ENCODE measurements at places on chromosomes 11 and 22. TPM values are rescaled to one million over a fixed set of nuclear protein-coding genes. Genes with fewer than 3 reads are reported as not detected.

GRCh38 chr11:105937738-105938137 is 84.3 kb downstream of the MSANTD4 start:
- DNase-seq = no peak

GRCh38 chr22:41092847-41093411 is 537 bp downstream of the EP300 start:
- DNase-seq = peak; percentile 64

BCR gene
- total RNA-seq = 216 TPM

H19 gene
- 539 TPM for total RNA-seq

CATSPER1 gene
- not detected for total RNA-seq

CRYBA4 gene
- not detected for total RNA-seq
